ENCODE measurements at places on chromosomes 5 and 9.
A peak's percentile ranks its signal among the peaks of the same experiment; 100 is the strongest.

DNA sequence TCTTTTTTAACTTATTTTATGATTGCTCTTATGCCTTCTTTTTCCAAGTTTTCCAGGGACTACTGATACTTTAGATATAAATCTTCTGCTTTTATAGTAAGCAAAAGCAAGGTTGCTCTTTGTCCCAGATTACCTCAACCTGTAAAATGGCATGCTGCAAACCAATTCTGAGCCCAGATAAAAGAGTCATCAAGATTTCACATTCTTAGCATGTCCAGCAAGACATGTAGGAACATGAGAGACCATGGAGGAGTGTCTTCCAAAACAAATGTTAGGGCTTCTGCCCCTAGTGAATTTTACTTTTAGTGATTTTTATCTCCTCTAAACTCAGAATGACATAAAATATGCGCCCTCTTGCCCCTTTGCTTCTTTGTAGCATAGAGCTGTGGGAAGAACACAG, 7.0 kb upstream of the CDC20B start:
- no peak for DNase-seq

GRCh38 chr9:127406799-127407491, 10.0 kb downstream of the SLC2A8 start:
- DNase-seq: no peak

DNA sequence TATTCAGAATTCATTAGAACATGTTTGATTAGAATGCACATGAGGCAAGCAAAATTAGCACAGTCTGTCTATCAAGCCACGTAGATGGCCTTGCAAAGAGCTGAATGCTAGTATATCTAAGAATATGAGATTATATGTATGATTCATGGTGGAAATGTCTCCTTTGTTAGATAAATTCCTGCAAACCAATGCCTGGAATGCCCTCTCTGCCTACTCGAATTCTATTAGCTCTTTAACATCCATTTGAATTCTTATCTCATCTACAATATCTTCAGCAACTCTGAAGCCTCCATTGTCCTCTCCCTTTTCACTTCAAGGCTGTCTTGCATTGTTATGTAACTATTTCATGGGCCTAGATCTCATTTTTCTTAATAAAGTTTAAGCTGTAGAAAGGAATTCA, 205.5 kb downstream of the TMC1 start:
- no peak for DNase-seq

DNA sequence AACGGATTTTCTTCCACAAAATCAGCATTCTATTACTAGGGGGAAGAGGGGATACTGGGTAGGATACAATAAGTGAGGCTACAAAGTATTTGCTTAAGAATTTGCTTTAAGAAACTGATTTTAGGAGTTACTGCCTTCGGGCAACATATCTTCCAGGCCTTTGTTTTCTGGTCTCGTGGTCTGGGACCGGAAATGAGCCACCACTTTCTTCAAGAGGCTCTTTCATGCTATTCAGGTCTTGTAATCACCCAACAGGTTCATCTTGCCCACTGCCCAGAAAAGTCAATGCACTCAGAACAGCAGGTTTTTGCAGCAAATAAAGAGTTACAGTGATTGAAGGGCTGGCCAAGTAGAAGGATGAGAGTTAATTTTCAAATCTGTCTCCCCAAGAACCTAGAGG, 6.6 kb upstream of the AOPEP start:
- no peak for DNase-seq

GRCh38 chr9:124783830-124784229, 6.9 kb downstream of the OLFML2A start:
- DNase-seq: no peak

GRCh38 chr5:114249823-114250222, 112.0 kb upstream of the KCNN2 start:
- DNase-seq: no peak

- DNase-seq: peak; percentile 66
Measured at GRCh38 chr5:131068893-131069643, 96.0 kb downstream of the HINT1 start.

GRCh38 chr5:180548563-180548962, 42.7 kb downstream of the SCGB3A1 start:
- DNase-seq: no peak

DNA sequence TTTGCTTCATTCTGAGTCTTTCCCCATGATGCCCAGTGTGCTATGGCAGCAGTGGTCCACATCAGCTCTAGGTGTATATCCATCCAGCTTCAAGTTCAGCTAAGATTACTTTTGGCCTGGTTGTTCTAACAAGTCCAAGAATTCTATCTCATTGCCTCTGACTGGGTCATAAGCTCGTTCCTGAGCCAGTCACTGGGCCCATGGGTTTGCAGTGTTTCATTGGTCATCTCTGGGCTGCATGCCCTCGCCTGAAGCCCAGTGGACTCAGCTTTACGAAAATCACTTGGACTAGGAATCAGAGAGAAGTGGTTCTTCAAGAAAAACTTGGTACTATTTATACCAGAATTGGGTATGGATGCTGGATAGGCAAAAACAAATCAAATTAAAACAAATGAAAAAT, 16.1 kb upstream of the ARHGAP26 start:
- DNase-seq: no peak

GRCh38 chr5:142626786-142627185, 59.1 kb downstream of the FGF1 start:
- no peak for DNase-seq

DNA sequence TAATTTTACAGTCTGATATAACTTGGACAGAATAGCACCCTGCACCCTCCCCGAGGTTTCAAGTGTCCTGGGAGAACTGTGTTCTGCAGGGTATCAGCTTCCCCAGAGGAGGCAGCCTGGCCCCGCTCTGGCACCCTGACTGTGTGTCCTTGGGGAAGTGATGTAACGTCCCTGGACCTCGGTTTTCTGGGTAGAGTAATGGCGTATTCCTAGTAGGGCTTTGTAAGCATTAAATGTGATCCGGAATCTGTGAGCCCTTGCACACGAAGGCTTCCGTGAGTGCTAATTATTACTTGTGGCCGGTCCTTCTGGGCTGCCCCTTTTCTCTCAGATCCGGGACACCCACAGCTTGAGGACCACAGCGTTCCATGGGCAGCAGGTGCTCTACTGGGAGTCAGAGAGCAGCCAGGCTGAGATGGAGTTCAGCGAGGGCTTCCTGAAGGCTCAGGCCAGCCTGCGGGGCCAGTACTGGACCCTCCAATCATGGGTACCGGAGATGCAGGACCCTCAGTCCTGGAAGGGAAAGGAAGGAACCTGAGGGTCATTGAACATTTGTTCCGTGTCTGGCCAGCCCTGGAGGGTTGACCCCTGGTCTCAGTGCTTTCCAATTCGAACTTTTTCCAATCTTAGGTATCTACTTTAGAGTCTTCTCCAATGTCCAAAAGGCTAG, 1.0 kb upstream of the CACFD1 start:
- no peak for DNase-seq

GRCh38 chr5:179125789-179126505, 65.8 kb downstream of the ZNF354C start:
- DNase-seq: no peak

DNA sequence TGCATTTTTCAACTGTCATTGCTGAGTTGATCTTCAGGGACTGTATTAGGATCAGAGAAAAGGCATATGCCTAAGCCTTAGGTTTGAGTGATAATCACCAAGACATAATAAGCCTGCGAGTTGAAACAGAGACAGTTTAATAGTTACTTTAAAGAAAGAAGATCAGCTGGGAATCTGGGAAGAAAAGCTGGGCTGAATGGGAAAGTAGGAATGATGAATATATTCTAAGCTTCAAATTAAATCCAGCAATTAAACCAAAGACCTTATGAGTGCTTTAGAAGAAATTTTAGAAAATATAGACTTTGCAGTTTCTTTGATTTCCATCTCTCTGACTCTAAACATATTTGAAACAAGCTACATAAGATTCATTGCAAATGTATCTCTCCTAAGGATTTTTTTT, 222.3 kb downstream of the ENC1 start:
- no peak for DNase-seq

- DNase-seq: no peak
Measured at GRCh38 chr5:139186752-139187326, 11.3 kb downstream of the SIL1 start.

- no peak for DNase-seq
Measured at GRCh38 chr9:133191989-133192388, 17.1 kb downstream of the OBP2B start.

Data from stimulated activated CD4-positive, alpha-beta T cell treated with anti-CD3 and anti-CD28 coated beads, Interleukin-1b, Interleukin-23, amount 100 ng/mL, for 48 hours (primary cell).